Activated naive CD4-positive, alpha-beta T cell treated with Interleukin-2 at 50 U/mL for 16 hours (primary cell): ENCODE measurements at places on chromosomes 5 and 9.

DNA sequence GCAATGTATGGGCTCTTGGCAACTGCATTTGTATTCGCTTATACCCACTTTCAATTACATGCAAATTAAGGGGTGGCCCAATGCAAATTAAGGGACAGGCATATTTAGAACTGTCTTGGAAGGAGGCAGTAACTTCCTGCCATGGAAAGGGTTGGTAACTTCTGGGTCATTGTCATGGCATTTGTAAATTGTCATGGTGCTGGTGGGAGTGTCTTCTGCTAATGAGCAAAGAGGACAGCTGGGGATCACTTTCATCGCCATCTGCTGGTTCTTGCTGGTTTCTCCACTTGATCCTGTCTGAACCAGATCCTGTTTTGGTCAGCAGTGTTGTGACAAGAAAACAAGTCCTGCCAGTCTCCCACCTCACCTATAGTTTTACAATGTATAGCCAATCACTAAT is 23.3 kb upstream of the UGT3A2 start:
- DNase-seq = no peak

- DNase-seq = no peak
Measured at GRCh38 chr9:81560851-81561732, 128.3 kb downstream of the TLE1 start.

GRCh38 chr9:20351715-20352114 is 270.6 kb downstream of the MLLT3 start:
- no peak for DNase-seq

GRCh38 chr9:127805620-127806019 is 2.9 kb downstream of the FPGS start:
- peak; percentile 39 for DNase-seq

- DNase-seq = no peak
Measured at GRCh38 chr9:81861644-81862043, 66.6 kb upstream of the SPATA31D4 start.
